Colonic mucosa (tissue), 4 donors: ENCODE measurements at places on chromosomes 1 and 21. TPM values are rescaled to one million over a fixed set of nuclear protein-coding genes. Genes with fewer than 3 reads are reported as not detected.

Gene TMEM82
- total RNA-seq, result 11.5 TPM

Gene CITED4
- total RNA-seq, result 3.4 TPM

Gene SPATA21
- not detected for total RNA-seq

Gene GJA9
- 1.7 TPM for total RNA-seq

Gene ADORA1
- total RNA-seq, result 0.42 TPM

Gene HOOK1
- 42.4 TPM for total RNA-seq

Gene HAPLN2
- not detected for total RNA-seq

Gene OSBPL9
- total RNA-seq, result 59.6 TPM

Gene TMOD4
- 0.67 TPM for total RNA-seq

Gene MATN1
- total RNA-seq, result not detected

Gene KRTAP13-2
- total RNA-seq, result 6.0 TPM

Gene CYP4A22
- not detected for total RNA-seq

Gene CLCA4
- total RNA-seq, result 194 TPM

Gene KIF17
- total RNA-seq, result 0.27 TPM

Gene FOXO6
- 0.59 TPM for total RNA-seq

Gene ADCY10
- total RNA-seq, result 0.64 TPM

Gene SEC16B
- total RNA-seq, result 2.8 TPM

Gene BATF3
- 0.74 TPM for total RNA-seq

Gene PLXNA2
- total RNA-seq, result 46.1 TPM

Gene RNU1-3
- total RNA-seq, result 1,159 TPM

- DNase-seq, result no peak
Measured at GRCh38 chr21:33824156-33824941, 91.3 kb downstream of the ATP5PO start.

GRCh38 chr1:170668209-170669106 lies 4.5 kb downstream of the PRRX1 start:
- DNase-seq, result no peak

GRCh38 chr1:160093069-160093395 lies 5.4 kb downstream of the IGSF8 start:
- DNase-seq, result no peak

DNA sequence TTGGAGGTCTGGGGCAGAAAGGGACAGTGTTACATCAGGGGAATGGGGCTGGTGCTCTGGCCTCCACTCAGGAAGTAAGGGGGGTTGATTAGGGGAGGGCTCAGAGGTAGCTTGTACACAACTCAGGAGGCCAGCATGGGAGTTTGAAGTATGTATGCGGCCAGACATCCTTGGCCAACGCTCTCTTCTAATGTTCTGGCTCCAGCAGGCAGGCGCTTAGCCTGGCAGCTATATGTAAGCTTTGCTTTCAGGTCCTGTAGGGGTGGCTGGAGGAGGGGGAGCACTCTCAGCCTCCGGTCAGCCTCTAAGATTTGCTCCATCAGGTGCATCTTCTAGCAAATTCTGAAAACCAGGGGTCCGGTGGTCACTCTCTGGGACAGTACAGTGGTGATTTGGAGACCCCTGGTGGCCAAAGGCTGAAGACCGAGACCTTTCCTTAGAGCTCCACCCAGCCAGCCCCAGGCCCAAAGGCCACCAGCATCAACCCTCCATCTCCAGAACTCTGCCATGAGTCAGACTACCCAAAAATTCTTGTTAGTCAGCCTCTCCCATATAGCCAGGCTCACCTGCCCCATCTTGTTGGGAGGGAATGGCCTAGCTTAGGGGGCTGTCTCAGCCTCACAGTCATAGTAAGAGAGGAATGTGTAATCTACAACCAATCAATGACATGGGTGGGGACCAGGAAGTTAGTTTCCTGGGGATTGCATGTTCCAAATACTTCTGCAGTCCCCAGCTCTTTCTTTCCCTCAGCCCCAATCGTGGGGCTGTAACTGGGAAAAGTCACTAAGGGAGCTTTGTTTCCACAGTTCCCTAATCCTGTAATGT lies 9.7 kb upstream of the COL8A2 start:
- peak; percentile 58 for DNase-seq

GRCh38 chr1:228828151-228828550 lies 92.9 kb downstream of the RHOU start:
- DNase-seq, result no peak

DNA sequence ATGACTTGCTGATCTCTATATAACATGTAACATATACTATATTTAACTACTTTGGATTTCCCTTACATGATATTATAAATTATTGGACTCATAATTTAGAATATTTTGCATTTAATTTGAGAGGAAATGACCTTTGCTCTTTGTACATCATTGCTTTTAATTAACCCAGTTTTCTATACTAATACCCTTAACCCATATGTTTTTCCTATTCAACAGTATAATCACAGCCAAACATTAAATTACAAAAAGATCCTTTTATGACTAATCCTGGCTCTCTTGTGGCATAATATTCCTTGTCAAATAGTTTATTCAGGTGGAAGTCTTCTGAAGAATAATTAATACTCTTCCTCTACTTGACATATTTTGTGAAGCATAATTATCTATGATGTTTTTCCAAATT lies 56.0 kb upstream of the GPR52 start:
- no peak for DNase-seq

GRCh38 chr1:204169858-204170257 lies 3.7 kb upstream of the REN start:
- DNase-seq, result no peak

DNA sequence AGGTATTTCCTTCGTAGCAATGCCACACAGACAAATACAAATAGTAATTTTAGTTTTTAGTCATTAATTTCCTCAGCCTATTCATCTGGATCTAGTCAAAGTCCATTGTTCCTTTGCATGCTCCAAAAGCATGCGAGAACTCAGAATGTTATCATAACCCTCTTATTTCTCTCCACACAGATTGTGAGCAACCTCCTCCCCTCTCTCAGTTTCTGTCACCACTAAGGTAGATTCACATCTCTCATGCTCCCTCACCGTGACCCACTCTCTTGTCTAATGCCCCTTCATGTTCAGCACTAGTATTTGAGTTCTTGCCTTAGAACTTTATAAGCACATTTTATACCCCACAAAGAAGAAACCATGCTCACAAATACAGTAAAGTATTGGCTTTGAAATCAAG lies 582.4 kb downstream of the PLA2G4A start:
- DNase-seq, result no peak

DNA sequence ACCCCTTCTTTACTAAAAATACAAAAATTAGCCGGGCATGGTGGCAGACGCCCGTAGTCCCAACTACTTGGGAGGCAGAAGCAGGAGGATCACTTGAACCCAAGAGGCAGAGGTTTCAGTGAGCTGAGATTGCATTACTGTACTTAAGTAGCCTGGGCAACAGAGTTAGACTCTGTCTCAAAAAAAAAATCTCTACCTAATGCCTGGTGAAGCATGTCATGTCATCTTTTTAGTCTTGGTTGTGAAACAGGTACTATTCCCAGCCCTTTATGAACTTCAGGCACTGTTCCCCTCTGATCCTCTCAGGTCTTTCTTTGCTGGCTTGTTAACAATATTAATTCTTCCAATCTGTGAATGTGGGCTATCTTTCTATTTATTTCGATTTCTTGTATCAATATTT lies 22.1 kb downstream of the PRRC2C start:
- DNase-seq, result no peak

GRCh38 chr1:33385251-33385650 lies 45.6 kb downstream of the PHC2 start:
- DNase-seq, result no peak

DNA sequence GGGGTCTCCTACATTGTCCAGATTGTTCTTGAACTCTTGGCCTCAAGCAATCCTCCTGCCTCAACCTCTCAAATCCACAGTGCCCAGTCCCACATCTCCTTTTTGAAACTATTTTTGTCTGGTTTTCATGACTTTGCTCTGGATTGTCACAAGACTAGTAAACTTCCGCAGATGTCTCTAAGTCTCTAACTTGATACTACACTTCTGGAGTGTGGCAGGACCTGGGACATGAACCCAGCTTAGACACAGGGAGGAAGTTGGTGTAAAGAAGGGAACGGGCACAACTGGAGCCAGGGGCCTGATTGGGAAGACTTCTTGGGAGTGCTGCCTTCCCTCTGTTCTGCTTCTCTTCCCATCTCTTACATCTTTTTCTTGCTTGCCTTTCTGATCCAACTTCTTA lies 16.2 kb upstream of the DISC1 start:
- no peak for DNase-seq

DNA sequence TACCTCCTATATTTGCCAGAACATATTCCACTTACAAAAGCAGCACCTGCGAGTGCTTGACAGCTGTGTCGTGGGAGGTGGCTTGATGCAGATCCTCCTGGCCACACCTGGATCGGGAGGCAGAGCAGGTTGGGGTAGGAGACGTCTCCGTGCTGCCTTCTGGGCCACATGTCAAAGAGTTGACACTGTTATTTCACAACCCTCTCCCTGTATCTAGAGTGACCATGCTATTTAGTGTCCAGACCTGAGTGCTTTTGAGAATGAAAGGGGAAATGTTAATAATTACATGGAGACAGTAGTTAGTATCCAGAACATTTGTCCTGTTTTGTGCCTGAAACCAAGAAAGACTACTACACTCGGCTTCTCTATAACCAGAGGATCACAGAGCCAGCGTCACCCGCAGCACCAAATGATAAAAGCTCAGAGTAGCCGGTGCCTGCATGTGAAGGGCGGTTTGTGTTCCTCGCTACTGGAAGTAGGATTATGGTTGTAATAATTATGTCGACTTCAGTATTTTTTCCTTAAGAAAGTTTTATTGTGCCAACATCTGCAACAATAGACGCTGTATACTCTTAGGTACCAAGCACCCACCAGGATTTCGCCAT lies 77.1 kb downstream of the GALNT2 start:
- DNase-seq, result no peak

DNA sequence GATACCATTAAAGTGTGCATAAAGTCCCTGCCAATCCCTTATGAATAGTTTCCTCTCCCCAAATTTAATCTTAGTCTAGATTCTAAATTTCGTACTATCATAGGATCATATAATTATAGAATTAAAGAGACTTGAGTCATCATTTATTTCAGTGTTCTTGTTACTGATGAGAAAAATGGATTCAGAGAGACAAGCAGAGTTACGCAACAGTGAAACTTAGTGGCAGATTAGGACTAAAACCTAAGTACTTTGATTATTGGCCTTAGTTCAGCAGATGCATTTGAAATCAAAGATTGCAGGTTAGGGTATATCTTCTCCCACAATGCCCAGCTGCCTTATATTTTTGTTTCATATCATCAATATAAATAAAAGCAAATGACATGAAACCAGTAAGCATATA lies 843 bp upstream of the KRTAP19-7 start:
- DNase-seq, result no peak

GRCh38 chr1:178150610-178151009 lies 56.7 kb downstream of the RASAL2 start:
- DNase-seq, result no peak

DNA sequence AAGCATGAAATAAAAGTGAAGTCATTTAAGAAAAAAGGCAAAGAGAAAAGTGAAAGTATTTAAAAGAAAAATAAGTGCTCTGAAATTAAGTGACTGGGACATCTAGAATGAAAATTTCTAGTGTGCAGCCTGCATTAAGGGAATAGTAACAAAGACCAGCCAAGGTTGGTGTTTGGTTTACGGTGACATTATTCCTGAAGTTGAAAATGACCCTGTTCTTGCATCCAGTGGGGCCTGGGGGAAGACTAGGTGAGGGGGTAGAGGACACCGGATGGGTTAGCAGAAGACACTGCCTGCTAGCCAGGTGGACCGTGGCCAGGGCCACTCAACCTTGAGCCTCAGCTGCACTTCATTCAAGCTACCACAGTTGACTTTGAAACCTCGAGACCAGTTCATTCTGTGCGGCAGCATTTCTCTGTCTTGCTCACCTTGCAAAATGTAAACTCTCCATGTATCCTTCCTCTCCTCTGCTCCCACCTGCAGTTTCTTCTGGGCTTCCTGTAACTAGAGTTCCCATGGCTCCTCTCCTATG lies 14.3 kb upstream of the KCNK1 start:
- no peak for DNase-seq

GRCh38 chr1:61000327-61000726 lies 82.0 kb upstream of the NFIA start:
- DNase-seq, result no peak

- DNase-seq, result no peak
Measured at GRCh38 chr1:14470802-14471201, 127.7 kb upstream of the KAZN start.

GRCh38 chr1:234230414-234230862 lies 142.8 kb upstream of the COA6 start:
- no peak for DNase-seq

GRCh38 chr1:169132512-169133227 lies 26.2 kb downstream of the ATP1B1 start:
- no peak for DNase-seq

GRCh38 chr1:208031316-208031931 lies 120.5 kb upstream of the CD34 start:
- DNase-seq, result no peak

- DNase-seq, result no peak
Measured at GRCh38 chr1:232457595-232457994, 172.3 kb downstream of the SIPA1L2 start.

GRCh38 chr21:28893687-28894086 lies 99.0 kb downstream of the LTN1 start:
- DNase-seq, result no peak

DNA sequence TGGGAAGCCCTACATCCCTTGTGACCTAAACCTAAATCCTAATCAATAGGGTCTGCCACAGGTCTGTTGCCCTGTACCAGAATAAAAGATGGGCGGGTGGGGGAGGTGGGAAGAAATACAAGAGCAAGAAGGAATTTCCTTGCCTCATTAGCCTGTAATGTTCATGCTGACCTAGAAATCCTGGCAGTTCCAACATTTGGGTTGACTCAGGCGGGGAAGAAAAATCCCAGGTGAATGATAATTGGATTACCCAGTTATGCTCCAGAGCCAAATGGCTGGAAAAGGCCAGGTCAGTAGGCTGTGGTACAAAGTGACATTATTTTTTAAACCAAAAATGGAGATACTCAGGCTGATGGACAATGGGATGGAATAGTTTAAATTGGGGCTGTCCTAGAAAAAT lies 27.3 kb upstream of the A3GALT2 start:
- DNase-seq, result no peak

GRCh38 chr1:64623750-64624191 lies 121.1 kb upstream of the RAVER2 start:
- no peak for DNase-seq

- DNase-seq, result no peak
Measured at GRCh38 chr1:167629681-167630567, at the start of gene RCSD1. Gene RCSD1 (plus strand): TSS chr1:167630232. CDS start chr1:167630424, 192 bp downstream.
